Neural progenitor cell (in vitro differentiated cells): ENCODE measurements at places on chromosomes 6 and 20.
A peak's percentile ranks its signal among the peaks of the same experiment; 100 is the strongest.

DNA sequence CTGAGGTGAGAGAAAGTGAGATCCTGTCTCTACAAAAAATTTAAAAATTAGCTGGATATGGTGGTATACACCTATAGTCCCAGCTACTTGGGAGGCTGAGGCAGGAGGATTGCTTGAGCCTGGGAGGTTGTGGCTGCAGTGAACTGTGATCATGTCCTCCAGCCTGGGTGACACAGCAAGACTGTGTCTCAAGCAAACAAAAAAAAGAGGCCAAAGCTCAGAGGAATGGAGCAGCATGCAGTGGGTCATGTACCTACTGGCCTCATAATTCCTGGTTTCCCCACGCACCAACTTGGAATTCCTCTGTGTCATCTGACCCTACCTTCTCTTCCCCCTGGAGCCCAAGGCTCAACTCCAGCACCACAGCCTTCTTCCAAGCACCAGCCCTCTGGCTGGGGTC is 15.1 kb upstream of the PLEKHG1 start:
- no peak for DNase-seq

DNA sequence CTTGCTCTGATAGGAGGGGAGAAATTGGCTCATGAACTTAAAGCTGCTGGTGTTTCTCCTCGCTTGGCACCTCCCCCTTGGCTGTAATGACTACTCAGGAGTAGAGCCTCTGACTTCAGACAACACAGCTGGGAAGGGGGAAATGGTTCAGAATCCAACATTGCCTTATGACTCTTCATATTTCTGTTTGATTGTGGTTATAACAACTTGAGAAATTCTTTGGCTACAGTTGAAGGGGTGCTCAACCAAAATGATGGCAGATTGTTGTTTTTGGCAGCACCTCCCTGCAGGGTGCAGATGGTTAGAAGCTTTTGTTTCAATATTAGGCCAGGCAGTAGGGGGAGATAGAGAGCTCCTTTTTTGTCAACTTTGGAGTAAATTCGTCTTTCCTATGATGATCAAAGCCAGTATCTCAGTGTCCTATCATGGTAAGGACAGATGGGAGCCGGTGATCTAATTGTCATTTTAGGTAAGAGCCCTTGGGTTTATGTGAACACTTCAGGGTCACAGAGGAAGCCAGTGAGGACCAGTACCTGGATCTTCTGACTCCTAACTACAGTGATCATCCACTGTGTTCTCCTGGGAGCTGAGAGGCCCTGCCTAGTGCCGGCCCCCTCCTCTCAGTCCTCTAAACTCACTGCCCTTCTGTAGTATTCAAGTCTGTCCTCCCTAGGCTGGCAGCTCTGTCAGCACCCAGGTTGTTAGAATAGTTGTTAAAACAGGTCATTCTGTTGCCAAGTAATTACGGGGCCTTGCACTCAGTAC is 39.9 kb downstream of the RPRD1B start:
- peak; percentile 64 for DNase-seq

DNA sequence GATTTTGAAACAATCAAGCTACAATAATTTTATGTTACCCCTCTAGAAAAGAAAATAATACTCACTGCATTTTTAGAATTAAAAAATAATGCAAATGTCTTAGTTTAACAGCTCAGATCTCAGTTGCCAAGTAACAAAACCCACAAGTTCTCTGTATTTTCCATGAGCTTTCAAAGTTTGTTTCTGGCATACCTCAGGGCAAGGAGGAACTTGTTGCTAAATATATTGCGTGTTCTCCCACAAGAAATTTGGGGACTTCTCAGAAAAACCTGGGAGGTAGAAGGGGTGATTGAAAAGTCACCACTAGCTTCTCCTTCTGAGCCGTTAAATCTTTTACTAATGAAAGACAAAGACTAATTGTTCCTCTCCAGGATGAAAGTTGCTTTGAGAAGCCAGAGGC is 236.8 kb upstream of the MARCKS start:
- peak; percentile 24 for DNase-seq

DNA sequence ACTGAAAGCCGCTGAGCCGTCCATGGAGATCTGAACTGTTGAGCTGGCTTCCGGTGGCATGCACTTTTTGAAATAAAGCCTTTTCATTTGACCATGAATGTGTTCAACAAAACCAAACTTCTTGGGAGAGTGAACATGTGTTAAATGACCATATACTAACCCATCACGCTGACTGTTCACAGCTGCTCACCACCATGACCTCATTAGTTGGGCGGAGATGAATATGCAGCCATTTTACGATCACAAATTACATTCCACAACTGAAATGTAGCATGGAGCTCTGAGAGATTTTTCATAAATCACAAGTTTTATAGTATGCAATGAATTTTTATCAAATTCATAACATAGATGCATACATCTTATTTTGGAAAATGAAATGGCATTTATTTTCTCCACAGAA is 4.2 kb downstream of the RAMACL start:
- no peak for DNase-seq

DNA sequence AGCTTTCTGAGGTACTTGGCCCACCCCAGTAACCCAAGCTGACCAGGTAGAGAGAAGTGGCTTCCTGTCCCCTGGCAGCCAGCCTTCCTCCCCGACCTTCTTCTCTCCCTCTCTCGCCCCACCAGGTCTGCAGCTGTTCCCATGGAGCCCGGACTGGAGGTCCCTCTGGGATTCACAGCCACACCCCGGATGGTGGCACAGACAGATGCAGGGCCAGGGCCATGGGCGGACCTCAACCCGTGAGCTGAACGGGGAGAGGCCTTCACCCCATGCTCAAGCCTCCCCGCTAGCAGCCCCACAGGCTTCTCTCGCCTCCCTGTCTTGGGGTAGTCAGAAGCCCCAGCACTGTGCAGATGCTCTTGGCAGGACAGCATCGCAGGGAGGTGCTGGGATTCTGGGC is 41.3 kb downstream of the CPXM1 start:
- no peak for DNase-seq

DNA sequence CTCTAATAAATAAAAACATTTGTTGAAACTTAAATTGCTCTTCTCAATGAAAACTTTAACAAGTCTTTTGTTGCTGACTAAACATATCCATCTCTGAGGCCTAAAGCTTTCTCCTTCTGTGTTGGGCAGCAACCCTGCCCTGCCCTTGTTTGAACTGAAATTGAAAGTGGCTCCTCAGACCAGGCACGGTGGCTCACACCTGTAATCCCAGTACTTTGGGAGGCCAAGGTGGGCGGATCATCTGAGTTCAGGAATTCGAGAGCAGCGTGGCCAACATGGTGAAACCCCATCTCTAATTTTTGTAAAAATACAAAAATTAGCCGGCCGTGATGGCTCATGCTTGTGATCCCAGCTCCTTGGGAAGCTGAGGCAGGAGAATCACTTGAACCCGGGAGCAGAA is 29.2 kb upstream of the GNRH2 start:
- DNase-seq = no peak

- DNase-seq = peak; percentile 84
Observed at GRCh38 chr6:71886184-71887005, at the start of gene RIMS1. Gene RIMS1, plus strand, starts transcription at chr6:71886550. Its CDS starts 474 bp downstream, at chr6:71887024.

GRCh38 chr6:160421854-160422253 is 73.7 kb downstream of the SLC22A3 start:
- DNase-seq = no peak

DNA sequence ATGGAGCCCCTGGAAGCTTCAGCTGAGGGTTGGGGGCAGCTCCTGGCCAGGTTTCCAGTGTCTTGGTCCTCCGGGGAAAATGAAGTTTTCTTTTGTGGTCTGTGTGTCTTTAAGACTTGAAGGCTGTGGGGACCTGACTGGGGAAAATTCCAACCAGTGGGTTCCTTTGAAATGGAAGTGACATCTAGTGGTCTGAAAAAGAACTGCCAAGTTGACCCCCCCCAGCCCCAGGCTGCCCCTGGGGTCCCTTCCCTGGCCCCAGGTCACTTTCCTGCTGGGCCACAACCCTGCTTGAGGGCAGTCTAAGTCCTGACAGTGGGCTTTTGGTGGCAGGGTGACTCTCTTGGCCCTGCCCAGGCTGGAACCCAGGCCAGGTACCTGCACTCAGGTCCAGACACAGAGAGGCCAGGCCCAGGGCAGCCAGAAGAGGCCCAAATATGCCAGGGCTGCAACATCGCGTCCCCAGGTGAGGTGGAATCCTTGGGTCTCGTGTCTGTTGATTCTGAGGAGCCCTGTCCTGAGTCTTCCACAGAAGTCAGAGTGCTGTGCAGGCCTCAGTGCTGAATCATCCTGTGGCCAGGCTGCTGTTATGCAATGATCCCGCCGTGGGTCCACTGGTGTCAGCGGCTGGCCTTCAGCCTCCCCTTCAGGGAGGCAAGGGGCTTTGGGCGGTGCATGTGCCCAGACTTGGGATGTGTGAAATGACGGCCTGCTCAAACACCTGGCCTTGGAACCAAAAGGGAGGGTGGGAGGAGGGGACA is 68.4 kb downstream of the VEGFA start:
- DNase-seq = peak; percentile 69

DNA sequence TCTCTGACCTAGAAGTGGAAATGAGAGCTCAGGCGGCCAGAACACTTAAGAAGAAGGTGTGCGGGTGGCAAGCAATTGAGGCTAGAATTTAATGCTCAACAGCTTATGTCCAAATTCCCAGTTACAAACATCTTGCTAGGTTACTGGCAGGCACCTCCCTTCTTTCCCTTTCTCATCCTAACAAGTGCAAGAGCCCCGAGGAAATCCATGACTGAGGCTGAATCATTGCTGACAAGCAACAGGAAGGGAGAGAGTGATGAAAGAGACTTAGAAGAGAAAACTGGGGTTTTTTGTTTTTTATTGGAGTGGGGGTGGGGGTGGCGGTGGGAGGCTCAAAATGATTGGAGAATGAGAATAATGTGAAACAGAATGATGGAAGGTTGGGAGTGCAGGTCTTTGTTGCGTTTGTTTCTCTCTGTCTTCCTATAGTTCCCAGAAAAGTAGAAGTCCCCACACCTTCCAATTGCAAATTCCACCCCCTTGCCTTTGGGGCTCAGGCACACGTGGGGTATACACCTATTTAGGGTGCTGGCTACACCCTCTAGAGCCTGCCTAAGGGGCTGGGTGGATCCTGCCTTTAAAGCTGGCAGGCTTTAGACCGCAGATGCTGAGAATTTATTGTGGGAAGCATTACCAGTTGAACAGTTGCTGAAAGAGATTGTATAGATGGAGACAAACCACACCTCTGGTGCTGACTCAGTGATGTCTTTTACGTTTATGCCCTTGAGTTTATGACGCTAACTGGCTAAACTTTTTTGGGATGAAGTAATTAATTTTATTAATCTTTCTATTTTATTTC is 1.4 kb downstream of the FAM83B start:
- DNase-seq = no peak

- DNase-seq = no peak
Observed at GRCh38 chr20:24277196-24277595, 192.2 kb upstream of the SYNDIG1 start.

GRCh38 chr6:105793130-105793529 is 293.0 kb upstream of the PRDM1 start:
- no peak for DNase-seq

DNA sequence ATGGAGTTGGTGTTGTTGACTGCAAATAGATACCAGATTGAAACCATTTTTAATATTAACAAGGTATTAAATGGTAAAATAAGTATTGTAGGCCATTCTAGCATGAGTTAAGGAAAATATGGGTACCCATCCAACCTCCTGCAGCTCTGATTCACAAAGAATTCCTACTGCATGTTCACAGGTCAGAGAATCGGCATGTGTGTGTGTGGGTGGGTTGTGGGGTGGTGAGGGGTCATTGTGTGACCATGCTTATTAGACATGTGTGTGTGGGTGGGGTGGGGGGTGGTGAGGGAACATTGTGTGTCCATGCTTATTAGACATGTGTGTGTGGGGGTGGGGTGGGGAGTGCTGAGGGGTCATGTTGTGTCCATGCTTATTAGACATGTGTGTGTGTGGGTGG is 3.2 kb downstream of the IYD start:
- DNase-seq = no peak

- DNase-seq = no peak
Observed at GRCh38 chr20:48626938-48627736, 200.7 kb downstream of the PREX1 start.

- DNase-seq = peak; percentile 72
Observed at GRCh38 chr6:36724514-36725390, 27.1 kb downstream of the RAB44 start.

DNA sequence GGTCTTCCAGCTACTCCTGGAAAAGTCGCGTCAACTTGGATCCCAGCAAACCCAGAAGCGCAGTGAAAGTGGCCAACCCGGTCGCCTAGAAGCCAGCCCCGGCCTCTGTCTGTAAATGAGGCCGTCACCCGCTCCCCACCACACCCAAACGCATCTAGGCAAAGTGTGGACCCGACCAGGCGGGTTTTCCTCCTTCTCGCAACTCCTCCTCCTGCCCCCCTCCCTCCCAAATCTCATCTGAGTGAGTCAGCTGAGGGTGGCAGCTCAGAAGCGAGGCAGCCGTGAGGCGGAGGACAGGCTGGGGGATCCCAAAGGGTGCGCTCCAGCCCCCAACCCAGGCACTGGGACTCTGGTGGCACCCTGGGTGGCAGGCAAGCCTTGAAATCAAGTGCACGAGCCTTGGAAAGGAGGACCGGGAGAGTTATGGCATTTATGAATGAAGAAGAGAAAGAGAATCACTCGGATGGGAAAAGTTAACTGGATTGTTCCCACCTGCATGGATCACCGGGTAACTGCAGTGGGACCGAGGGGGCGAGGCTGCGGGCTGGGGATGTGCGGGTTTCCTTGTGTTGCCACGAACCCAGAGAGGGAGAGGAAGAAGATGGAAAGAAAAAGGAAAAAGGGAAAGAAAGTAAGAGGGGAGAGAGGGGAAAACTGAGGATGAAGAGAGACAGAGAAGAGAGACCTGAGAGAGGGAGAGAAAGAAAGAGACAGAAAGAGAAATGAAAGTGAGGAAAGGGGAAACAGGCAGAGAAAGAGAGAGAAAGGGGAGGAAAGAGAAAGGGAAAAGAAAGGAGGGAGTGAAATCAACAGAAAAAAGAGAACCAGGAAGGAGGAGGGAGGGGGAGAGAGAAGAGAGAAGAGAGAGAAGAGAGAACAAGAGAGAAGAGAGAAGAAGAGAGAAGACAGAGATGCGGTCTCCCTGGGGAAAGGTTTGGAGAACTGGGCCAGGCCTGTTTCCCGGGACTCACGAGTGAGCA is at the start of gene APCDD1L:
Gene APCDD1L (minus strand): TSS at position 167 of the 980 bp plus-strand sequence. CDS start 692 bp downstream, outside the sequence.
- DNase-seq = peak; percentile 56

DNA sequence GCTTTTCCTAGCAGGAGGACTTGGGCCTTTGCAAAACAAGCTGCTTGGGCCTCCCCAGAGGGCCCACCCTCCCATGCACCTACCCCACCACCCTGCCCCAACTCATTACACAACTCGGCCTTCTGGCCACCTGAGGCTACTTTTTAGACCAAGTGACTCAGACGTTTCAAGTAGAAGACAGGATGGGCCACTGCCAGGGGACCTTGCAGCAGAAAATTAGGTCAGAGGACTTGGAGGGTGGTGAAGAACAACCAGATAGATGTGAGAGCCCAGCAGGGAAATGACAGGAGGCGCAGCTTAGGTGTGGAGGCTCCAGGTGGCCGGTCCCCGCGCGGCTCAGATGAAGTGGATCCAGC is 1.4 kb downstream of the PPP1R3D start:
- no peak for DNase-seq

- no peak for DNase-seq
Observed at GRCh38 chr20:39941245-39941644, 747.8 kb downstream of the MAFB start.

DNA sequence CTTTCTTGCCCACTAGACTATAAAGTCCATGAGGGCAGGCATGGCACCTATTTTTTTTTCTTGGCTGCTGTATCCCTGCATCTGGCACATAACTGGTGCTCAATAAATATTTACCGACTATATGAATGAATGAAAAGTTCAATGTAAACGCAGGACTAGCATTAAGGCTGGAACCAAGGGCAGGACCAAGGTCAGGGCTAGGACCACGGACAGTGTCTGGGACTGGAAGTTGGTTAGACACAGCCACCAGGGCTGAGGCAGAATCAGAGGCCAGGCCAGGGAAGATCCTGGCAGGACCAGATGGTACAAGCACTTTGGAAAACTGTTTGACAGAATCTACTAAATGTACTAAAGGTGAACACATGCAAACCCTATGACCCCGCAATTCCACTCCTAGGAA is 3.7 kb downstream of the TNXB start:
- no peak for DNase-seq
